ENCODE measurements at places on chromosomes 3 and 15. TPM values are rescaled to one million over a fixed set of nuclear protein-coding genes. Genes with fewer than 3 reads are reported as not detected.

PAK2 gene
- 51.3 TPM for total RNA-seq

UQCC5 gene
- 12.7 TPM for total RNA-seq

TRANK1 gene
- total RNA-seq = 0.12 TPM

NAA80 gene
- 3.2 TPM for total RNA-seq

RTP4 gene
- total RNA-seq = not detected

RAD18 gene
- total RNA-seq = 44.9 TPM

ATP13A5 gene
- 0.06 TPM for total RNA-seq

SAMD7 gene
- total RNA-seq = not detected

NRROS gene
- not detected for total RNA-seq

MAGI1 gene
- 16.9 TPM for total RNA-seq

LRIG1 gene
- 16.9 TPM for total RNA-seq

BRPF1 gene
- total RNA-seq = 23.4 TPM

ITIH4 gene
- 0.71 TPM for total RNA-seq

ADCY5 gene
- total RNA-seq = 0.63 TPM

PLSCR2 gene
- not detected for total RNA-seq

GOLGA6L10 gene
- total RNA-seq = not detected

DNA sequence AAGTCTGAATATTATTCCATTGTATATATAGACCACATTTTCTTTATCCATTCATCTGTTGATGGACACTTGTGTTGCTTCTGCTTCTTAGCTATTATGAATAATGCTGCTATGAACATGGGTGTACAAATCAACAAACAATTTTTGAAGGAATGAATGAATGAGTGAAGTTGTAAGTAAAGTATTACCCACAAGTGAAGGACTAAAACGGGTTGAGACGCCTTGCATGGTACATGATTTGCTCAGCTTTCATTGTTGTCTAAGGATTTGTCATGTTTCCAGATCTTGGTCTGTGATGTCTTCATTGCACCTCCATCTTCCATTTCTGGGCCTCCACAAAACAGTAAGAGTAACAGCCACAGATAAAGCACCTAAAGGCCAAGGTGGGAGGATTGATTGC is 20.5 kb downstream of the IFT122 start:
- DNase-seq = no peak

- no peak for DNase-seq
Observed at GRCh38 chr15:92971081-92971480, 71.0 kb downstream of the CHD2 start.

- DNase-seq = no peak
Observed at GRCh38 chr3:63976161-63976871, 47.0 kb downstream of the PSMD6 start.

- peak; percentile 79 for DNase-seq
Observed at GRCh38 chr3:184908859-184909258, 96.9 kb downstream of the VPS8 start.

DNA sequence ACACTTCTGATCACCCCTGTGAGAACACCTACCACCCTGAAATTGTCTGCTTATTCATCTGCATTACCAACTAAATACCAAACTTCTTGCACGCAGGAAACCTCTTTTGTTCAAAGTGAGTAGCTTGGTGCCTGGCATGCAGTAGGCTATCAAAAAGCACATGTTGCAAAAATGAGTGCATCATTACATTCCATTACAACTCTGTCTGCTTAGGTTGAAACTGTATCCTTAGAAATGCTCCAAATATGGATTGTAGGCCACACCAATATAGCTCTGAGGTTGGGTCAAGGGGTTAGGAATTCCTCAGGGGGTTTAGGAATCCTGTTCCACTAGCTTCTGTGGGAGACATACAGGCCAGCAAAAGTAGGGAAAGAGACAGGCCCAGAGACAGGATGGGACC is 107.2 kb downstream of the THRB start:
- DNase-seq = peak; percentile 6

DNA sequence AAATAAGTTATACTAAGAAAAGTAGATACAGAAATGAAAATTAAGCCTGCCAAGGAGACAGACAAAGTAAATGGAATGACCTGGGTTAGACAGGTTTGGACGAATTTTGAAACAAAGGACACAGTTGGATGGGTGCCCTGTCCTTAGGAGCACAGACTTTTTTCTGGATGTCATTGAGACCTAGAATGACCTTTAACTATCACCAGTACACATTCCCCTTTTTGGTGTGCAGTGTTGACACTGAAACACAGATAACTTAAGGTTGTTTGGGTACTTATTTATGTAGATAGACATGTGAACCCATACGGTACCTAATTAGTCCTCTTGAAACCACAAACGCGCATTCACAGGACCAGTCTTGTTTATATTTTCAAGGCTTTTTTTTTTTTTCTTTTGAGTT is 86.7 kb downstream of the PPARG start:
- DNase-seq = no peak

DNA sequence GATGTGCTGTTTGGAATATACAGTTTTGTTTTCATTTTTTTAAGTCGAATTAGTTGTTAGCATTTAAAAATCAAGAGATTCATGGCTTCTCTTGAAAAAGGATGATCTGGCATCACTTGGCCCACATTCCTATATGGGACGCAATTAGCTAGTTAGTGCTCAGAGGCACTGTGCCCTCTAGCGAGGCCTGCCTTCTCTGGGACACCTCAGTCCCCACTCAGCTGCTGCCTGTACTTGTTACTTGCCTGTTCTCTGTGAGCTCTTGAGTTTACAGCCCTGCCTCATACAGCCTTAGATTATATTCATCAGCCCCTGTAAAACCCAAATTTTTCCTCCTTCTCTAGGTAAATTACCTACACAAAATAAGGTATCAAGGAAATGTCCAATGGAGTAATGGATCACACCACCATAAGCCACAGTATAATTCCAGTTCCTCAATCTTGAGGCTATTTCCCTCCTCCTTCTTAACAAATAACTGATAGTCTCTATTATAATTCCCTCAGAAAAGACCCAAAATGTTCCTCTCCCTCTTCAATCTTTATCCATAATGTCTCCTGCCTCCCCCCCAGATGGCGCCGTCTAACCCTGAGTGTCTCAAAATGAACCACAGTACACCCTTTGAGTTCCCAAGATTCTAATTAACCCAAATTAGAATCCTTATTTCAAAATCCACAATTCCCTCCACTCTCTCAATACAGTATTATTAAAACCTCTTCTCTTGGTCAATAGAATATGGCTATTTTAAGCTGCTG is 2.7 kb downstream of the ZMAT3 start:
- DNase-seq = peak; percentile 55

DNA sequence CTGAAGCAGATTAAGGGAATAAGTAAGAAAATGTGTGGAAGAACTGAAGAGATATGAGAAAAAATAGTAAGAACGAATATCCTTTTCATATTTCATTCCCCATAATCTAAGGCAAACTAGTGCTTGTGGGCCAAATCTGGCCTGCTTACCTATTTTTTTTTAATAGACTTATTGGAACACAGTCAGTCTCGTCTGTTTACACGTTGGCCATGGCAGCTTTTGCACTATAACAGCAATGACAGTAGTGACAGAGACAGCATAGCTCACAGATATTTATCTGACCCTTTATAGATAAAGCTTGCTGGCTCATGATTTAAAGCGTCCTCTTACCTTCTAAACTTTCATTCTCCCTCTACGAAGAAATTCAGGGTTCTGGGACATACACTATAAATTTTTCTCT is 50.0 kb upstream of the CDAN1 start:
- no peak for DNase-seq

- DNase-seq = no peak
Observed at GRCh38 chr3:142149673-142149992, 289 bp upstream of the TFDP2 start.

DNA sequence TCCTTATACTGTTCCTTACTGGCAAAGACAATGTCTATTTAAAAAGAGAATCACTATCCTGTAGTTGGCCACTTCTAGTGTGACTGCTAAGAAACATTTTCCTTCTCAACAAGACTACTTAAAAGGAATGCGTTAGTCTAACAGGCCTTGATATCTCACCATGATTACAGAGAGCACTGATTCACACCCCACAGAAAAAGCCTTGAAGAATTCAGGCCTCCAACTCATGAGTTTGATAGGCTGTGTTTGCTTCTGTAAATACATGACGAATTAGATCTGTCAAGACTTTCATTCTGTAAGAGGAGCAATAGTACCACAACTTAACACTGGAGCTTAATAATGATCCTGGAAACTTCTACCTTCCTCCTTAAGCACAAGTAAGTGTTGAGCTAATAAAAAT is 432.8 kb upstream of the NR2F2 start:
- DNase-seq = no peak

- DNase-seq = no peak
Observed at GRCh38 chr3:177282119-177282655, 84.9 kb upstream of the TBL1XR1 start.

DNA sequence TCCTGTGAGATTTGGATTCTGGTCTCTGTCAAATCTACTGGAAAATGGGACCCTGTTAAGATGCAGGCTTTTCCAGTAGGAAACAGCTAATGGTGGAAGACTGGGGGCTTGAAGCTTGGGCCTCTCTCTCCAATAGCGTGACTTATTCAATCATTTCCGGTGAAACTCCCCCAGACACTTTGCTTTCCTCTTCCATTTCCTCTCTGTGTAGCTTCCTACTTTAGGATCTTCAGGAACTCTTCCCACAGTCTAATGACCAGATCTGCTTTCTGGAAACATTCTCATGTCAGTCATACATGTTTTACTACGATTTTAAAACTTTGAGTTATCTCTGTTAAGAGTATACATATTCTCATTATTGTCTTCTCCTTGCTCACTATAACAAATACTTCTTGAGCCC is 28.0 kb upstream of the TPRG1 start:
- no peak for DNase-seq

DNA sequence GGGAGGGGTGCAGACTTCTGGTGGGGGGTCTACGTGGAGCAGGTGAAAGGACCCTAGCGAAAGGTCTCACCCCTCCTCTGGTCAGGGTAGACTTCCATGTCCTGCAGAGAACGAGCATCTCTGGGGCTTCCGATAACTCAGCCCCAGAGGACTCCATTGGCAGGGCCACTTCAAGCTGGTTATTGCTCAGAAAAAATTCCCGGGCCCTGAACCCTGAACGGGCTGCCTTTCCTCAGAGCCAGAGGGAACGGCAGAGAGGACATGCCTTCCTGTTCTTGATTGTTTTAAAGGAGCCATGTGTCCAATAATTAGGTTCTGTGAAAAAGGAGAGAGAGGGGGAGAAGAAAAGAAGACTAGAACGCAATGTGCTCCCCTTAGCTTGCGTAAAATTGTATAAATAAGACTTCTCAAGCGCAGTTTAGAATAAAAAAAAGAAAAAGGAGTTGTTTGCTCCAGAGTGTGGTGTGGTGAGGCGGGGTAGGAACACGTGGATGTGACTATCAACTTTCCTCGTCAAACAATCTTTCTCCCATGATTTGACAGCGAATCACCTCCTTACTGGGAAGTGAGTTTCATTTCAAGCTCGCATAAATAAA is 193.4 kb upstream of the UBE2E1 start:
- DNase-seq = peak; percentile 91

GRCh38 chr3:19338769-19339168 is 190.5 kb downstream of the KCNH8 start:
- DNase-seq = no peak

DNA sequence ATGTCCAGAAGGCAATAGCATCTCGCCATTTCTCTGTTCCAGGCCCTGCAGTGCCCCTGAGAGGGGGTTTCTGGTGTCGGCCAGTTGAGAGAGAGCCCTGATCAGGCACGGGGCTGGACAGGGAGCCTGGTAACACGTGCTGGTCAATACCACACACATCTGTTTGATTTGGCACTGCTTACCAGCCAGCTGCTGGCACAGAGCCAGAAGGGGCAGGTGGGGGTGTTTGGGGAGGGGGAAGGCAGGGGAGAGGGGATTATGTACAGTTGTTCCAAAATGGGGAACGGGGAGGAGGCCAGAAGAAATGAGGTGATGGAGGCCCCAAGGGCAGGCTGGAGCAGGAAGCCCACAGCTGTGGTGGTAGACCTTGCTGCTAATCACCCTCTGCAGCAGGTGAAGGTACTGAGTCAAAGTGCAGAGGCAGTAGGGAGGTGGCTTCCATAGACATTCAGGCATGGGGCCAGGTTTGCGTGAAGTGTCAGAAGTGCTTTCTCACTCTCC is 153.5 kb upstream of the LPP start:
- DNase-seq = peak; percentile 74

DNA sequence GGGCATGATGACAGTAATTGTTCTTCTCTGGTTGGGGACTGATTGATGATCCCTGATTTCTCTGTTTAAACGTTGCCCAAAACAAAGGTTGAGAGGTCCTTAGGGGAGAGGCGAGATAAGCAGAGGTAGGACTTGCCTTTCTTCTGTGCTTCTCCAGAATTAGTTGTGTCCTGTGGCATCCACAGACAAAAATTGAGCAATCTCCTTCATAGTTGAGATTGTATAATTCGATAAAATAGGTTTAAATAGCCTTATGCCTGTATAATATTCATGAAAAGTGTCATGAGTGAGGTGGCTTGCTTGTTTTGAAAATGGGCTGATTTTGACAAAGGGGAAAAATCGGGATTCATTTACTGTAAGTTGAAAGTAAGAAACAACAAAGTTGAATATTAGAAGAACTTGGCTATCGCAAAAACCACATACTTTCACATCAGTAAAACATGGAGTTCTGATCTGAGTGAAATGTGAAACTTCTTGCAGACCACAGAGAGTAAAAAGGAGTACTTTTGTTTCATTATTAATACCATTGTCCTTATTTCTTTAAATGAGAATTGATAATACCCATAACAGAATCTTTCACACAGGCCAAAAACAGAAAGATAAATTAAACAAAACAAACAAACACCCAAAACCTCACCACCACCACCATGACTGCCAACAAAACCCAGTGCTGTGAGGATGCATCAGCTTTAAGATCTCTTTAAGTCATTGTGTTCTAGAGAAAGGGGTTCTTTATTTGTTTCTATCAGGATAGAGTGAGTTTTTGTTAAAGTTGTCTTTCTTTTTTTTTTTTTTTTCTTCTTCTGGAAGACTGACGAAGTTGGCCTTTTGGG is 155.7 kb downstream of the LPP start:
- DNase-seq = no peak

GRCh38 chr3:29484633-29485032 is 203.8 kb downstream of the RBMS3 start:
- no peak for DNase-seq

GRCh38 chr3:170806676-170807075 is 63.3 kb downstream of the RPL22L1 start:
- DNase-seq = no peak

- no peak for DNase-seq
Observed at GRCh38 chr3:59717679-59718205, 667.9 kb upstream of the CFAP20DC start.

DNA sequence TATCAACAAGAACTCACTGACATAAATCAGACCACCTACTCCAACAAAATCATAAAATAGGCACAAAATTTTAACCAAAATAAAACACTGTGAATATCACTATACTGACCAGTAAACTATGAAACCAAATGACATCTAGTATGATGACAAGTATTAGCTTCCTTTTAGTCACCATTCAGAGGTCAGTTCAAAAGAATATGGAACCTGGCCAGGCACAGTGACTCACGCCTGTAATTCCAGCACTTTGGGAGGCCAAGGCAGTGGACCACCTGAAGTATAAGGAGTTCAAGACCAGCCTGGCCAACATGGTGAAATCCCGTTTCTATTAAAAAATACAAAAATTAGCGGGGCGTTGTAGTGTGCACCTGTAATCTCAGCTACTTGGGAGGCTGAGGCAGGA is 65.8 kb downstream of the SMARCC1 start:
- DNase-seq = no peak

GRCh38 chr3:55164876-55165275 is 237.0 kb upstream of the LRTM1 start:
- DNase-seq = no peak

- DNase-seq = no peak
Observed at GRCh38 chr3:186216900-186217819, 108.3 kb upstream of the ETV5 start.

GRCh38 chr15:58486062-58486461 is 54.3 kb downstream of the LIPC start:
- DNase-seq = no peak

All from SJCRH30 (cell line).